ENCODE measurements at places on chromosomes 1 and 21.
A peak's percentile ranks its signal among the peaks of the same experiment; 100 is the strongest.

DNA sequence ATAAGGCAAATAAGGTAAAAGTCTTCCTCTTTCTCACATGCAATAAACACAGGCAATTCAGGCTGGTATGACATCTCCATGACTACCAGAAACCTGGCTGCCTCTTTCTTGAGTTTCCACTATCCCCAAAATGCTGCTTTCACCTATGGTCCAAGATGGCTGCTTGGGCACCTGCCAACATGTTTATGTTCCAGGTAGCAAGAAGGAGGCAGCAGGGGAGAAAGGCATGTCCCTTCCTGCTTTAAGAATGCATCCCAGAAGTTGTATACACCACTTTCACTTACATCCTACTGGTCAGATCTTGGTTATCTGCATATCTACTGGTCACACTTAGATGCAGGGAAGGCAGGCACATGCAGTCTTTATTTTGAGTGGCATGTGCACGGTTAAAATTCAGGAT lies 19.4 kb upstream of the ACOT11 start:
- no peak for DNase-seq

DNA sequence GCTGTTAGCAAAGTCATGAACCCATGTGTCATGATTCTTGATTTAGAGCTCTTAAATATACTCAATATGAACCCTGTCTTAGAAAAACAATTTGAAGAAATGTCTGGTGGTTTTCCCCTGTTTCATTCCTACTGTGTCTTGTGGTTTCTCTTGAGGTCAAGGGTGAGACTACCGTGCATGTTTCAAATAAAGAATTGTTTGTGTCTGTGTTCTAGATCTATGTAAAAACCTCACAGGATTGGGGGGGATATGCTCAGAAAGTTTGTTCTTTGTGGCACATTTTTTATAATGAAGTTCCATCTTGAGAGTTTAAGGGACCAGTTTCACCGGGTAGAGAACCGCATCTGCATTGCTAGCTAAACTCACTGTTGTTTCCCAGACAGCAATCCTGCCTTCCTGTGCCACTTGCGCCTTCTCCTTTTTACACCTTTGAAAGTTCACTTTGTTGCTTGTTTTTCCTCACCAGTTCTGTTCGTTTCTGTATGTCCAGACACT lies 30.9 kb upstream of the CACYBP start:
- DNase-seq: peak; percentile 97

DNA sequence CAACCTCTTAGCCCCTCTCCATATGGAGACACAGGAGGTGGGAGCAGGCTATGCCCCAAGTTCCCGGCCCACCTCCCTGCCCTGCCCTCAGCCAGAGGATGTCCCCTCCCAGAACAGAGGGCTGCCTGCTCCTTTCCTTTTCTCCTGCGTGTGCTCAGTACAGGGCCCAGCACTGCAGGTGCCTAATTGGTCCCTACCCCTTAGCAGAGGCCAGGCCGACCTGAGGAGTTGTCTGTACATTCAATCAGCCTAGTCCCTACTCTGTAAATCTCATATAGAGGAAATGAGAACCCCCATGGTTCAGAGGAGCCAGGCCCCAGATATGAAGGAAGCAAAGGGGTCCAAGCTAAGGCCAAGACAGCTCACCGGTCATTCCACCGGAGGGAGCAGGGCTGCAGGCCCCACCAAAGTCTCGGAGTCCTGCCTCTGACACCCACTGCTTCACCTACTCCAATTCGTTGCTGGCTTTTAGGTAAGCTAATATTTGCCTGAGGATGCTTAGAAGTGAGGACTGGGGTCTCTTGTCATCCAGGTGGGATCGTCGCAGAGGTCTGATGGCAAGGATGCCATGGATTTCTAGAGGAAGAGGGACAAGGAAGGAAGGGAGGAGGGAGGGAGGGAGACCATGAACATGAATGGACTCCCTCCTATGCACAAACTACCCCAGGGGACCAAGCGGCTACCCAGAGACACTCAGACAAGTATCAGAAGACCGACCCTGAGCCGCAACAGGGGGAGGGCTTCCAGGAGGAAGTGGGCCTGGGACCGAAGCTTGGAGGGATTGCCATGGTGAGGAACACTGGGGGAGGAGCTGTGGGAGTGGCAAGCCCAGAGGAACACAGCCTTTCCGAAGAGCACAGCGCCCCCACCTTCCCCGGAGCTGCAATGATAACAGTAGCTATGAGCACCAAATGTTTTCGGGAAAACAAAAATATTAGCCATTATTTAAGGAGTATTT lies 30.4 kb upstream of the FOXO6 start:
- peak; percentile 29 for DNase-seq

DNA sequence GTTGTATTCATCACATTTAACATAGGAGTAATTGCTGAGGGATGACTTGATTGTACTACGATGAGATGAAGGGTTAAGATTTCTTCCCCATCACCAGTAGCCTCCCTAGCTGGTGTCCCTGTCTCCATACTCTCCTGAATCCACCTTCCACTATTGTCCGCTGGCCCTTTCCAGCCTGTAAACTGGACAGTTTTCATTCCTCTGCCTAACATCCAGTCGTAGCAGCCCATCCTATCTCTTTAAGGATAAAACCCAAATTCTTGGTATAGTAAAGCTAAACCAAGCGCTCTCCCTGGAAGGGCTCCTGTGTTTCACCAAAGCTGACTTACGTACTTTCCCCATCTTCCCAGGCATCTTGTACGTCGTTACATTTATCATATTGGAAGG lies 670 bp downstream of the COX20 start:
- peak; percentile 35 for DNase-seq

Data from iris pigment epithelial cell (primary cell).